Stimulated activated memory B cell treated with anti-CD40 and anti-IgM and Interleukin-4, amounts not matched to agents 10 μg/mL and 1 μg/mL and 100 μg/mL, for 72 hours (primary cell): ENCODE measurements at places on chromosomes 5 and 9.

DNA sequence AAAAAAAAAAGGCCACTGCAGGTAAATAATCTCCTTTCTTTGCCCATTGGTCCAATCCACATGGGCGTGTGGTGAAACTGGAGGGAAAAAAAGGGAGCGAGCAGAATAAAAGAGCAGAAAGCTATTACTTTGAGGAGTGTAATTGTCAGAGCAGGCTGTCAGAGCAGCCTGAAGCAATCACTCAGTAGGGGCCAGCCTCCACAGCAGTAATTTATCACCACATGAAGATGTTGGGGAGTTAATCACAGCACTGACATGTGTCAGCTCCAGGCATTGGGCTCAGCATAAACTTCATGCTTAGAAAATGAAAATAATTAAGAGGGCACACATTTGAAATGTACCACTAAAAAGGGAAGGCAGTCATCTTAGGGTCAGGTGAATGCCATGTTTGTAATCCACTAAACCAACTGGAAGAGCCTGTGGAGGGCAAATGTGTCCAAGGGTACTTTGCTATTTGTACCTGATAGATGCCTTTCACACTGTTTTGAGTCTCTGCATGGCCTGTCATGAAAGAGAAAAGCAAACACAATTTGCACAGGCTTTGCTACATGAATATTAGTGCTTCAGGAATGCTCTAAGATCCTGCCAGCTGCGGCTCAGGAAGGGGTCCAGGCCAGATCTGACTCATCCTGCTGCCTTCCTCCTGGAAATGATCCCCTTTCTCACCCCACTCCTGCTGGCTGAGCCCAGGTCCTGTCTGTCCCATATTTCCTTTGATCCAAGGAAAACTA lies 2.9 kb upstream of the PTGER4 start:
- no peak for ATAC-seq

DNA sequence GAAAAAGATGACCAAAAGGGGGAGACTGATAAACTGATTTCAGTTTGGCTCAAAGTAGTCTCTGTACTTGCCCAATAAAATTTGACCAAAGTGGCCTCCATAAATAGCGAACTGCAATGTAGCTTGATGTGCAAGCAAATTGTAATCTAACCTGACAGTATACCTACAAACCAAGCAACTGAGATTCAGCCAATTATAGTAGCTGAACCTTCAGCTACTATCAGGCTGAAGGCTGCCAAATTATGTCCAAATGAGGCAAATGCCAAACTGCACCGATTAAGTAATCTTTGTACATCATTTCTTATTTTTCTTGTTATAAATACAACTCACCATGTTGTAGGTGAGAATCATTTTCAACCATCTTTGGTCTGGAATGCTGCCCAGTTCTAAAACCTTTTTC lies 390.6 kb downstream of the CDH9 start:
- no peak for ATAC-seq

DNA sequence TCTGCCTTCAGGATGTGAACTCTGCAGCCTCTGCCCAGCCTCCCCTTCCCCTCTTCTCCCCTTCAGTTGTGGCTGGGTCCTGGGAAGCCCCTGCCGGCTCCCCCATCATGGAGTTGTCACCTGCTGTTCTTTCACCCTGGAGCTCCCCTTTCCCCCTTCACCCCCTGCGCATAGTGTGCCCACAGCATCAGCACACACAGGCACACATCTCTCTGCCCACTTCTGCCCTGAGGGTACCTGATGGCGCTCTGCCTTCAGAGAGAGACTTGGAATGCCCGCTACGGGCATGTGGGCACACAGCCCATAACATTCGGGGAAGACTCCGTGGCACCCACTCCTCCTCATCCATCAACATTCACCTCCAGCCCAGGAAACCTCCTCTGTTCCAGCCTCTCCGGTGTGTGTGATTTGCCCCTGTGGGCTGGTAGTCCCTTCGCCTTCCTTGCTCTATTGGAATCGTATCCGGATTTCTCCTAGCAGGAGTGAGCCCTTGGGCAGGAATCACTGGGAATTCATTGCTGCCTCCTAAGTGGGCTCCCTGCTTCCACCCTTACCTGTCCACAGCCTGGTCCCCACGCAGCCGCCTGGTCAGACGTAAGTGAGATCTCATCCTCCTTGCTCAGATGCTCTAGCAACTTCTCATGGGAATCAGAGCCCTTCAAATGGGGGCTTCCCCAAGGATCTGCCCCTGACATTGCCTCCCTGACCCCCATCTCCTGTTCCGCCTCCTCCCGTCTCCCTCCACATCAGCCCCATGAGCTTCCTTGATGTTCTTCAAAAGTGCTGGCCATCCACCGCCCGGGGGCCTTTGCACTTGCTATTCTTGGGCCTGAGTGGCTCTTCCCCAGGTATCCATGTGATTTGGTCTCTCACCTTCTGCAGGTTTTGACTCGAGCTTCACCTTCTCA lies 61.5 kb upstream of the CTSL start:
- ATAC-seq: no peak

- ATAC-seq: no peak
Measured at GRCh38 chr5:99866740-99867139, 668.4 kb upstream of the FAM174A start.

DNA sequence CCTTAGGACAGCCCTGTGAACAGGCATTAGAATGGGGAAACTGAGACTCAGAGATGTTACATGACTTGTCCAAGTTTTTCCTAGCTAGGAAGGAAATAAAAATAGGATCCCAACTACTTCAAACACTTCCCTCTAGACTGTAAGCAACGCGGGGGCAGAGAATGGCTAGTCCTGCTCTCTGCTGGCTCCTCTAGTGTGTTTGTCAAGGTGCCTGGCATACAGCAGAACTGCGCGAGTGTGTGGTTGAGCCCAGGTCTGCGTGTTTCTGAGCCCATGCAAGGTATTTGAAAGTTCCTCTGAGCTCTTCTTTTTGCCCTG lies 152.5 kb downstream of the MACROH2A1 start:
- ATAC-seq: no peak
